ENCODE measurements at places on chromosomes 1 and 21.
A peak's percentile ranks its signal among the peaks of the same experiment; 100 is the strongest.

- DNase-seq: no peak
These were observed 93.9 kb downstream of the ATP5PO start for GRCh38 chr21:33821503-33822322.

GRCh38 chr1:243572940-243573339 is 277.1 kb downstream of the AKT3 start:
- DNase-seq: no peak

DNA sequence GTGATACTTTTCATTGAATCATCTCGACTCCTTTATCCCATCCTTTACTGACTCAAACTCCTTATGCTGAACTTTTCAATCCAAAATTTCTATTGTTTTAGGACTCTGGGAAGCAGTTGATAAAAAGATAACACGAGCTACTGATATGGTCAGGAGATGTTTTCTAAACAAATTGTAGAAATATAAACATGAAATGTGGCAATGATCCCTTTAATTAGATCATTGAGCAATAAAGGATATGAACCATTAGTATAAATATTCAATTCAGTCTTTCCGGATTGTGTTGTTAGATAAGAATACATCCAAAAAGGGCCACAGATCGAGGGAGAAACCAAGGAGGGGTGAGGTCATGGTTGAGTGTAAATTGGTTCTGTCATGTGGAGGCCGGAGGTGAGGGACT is 88.4 kb downstream of the NID1 start:
- DNase-seq: no peak

- no peak for DNase-seq
These were observed 3.3 kb downstream of the ZBTB37 start for GRCh38 chr1:173871500-173871899.

DNA sequence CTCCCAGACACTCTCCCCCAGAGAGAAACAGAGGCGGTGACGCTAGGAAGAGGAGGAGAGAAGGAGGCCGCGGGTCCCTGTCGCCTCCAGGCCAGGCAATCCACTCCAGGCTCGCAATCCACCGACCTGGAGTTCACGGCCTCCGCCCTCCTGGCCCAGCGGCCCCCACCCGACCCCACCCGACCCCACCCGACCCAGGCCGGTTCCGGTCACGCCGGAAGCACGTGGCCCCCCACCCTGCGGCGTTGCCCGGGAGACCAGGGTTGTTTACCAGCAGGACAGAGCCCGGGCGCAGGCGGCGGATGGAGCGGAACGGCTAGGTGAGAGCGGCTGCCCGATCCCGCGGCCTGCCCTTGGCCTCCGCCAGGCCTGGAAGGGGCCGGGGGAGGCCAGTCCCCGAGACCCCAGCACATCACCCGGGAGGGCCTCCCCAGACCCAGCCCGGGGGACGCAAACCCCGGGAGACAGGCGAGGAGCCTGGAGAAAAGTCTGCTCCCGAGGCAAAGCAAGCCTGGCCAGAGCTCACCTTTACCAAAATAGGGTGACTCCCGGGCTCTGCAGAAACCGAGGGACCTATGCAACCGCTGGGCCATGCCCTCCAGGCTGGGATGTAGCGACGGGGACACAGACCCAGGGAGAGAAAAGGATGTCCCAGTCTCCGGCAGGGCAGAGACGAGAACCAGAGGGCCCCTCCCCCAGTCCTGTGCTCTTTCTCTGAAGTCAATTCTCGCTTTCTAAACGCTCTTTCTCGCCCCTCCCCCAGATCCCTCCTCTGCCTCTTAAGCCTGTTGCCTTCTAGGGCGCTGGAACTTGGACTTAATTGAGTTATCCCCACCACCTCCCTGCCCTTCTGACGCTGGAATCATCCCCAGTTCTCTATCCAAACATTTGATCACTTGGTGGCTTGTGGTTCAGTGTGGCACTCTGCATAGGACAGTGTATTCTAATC is at the start of the genes PLA2G2C and UBXN10:
Gene PLA2G2C, minus strand, starts transcription at position 685 of the 949 bp plus-strand sequence. CDS start 9,155 bp downstream, outside the sequence.
Gene UBXN10, plus strand, starts transcription at position 263 of the 949 bp plus-strand sequence. CDS start 4,466 bp downstream, outside the sequence.
- DNase-seq: peak; percentile 91
